ENCODE measurements at places on chromosomes 3 and 15. TPM values are rescaled to one million over a fixed set of nuclear protein-coding genes. Genes with fewer than 3 reads are reported as not detected.

The RHCG gene
- not detected for total RNA-seq

- no peak for DNase-seq
Measured at GRCh38 chr3:190026154-190026553, 94.5 kb downstream of the P3H2 start.

The MYO5C gene
- not detected for total RNA-seq

- DNase-seq, result peak; percentile 12
Measured at GRCh38 chr15:77644543-77645247, 12.0 kb upstream of the LINGO1 start.

The CCDC80 gene
- total RNA-seq, result 50.9 TPM

The P2RY1 gene
- 5.6 TPM for total RNA-seq
